Kasumi-1 (cell line): ENCODE measurements at places on chromosomes 2 and 18.

DNA sequence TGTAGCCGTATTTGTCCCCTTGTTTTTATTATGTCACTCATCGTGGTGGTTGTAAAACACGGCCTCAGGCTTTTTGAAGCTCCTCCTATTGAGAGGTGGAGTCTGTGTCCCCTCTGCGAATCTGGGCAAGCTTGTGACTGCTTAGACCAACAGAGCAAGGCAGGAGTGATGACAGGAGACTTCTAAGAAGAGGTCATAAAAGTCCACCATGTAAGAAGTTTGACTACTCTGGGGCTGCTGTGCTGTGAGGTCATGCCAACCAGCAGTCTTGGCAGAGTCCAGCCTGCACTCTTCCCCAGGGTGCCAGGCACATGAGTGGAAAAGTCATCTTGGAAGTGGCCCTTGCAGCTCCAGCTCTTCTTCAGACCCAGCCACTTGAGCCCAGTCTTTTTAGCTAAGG lies 83.8 kb upstream of the SPTBN1 start:
- DNase-seq = no peak

- DNase-seq = no peak
Observed at GRCh38 chr2:43481927-43482542, 113.8 kb downstream of the THADA start.

DNA sequence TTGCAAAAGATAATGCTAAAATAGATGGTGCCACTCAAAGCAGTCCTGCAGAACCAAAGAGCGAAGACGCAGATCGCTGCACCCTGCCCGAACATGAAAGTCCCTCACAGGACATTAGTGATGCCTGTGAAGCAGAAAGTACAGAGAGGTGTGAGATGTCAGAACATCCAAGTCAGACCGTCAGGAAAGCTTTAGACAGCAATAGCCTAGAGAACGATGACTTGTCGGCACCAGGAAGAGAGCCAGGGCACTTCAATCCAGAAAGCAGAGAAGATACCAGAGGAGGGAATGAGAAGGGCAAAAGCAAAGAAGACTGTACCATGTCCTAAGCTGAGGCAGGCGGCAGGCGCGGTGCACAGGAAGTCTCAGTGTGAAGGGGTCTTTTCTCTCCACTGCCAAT lies 34.8 kb upstream of the RBM44 start:
- no peak for DNase-seq

DNA sequence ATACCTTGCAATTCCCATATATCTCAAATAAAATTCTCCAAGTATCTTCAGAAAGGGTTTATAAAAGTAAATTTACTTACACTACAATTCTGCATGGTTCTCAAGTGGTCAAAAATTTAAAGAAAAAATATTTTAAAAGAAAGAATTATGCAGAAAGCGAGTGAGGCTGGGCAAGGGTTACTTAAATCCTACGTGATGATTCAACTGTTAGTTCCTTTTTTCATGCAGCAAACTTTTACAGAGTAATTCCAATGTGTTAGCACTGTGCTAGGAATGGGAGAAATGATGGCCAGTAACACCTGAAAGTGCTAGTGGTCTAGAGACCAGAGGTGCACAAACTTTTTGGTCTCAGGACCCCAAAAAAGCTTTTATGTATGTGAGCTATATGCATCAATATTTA lies 133.4 kb downstream of the ATAD2B start:
- DNase-seq = peak; percentile 5

DNA sequence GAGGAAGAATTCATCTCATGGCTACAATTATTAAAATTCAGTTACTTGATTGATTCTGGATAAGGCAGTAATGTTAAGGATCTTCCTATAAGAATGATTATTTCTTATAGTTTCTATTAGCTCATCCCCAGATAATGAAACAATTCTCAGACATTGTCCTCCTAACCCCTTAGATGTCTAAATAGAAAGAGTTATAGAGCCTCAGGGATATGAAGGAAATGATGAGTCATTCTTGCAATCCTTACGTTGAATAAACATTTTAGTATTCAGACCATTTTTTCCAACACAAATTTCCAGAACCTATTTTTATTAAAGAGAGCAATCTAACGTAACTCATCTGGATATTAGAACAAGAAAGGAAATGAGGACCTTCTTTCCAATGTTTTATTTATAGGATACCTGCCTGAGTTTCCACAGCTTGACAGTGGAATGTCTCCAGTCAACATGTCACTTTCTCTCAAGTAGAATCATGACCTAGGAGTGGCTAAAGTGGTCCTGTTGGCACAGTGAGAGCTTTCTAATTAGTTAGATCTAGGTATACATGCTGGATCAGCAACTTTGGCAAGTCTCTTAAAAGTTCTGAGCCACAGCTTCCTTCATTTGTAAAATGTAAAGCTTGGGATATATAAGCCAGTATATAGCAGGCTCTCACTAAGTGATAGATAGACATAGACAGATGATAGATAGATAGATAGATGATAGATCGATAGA lies 88.0 kb upstream of the RAB27B start:
- DNase-seq = no peak

- DNase-seq = no peak
Observed at GRCh38 chr2:179981085-179981484, 26.0 kb downstream of the CWC22 start.

DNA sequence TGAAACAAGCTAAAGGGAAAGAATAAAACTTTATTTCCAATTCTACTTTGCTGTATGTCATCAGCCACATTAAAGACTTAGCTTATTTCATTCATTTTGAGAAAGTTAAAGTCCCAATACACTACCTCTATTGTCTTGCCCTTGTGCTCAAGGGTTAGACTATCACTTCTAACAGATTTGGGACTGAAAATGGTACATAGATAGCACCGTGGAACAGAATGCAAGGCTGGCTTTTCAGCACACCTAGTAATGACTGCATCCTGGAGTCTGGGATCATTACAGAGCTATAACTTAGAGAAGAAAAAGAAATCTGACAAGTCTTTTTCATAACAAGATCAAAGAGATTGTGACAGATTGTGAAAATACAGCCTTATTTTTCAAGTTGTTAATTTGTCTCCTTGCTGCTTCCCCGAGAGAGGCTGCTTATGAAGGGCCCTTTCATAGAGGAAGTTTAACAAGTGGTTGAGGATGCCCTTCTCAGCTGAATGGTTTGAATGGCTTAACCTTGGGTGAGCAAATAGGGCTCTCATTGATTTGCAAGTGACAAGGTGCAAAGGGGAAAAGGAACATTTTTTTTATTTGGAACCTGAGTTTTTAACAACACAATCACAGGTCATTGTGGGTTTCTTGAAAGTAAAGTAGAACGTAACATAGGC lies 371.8 kb downstream of the EPHA4 start:
- DNase-seq = no peak
